ENCODE measurements at places on chromosomes 16 and 17.

DNA sequence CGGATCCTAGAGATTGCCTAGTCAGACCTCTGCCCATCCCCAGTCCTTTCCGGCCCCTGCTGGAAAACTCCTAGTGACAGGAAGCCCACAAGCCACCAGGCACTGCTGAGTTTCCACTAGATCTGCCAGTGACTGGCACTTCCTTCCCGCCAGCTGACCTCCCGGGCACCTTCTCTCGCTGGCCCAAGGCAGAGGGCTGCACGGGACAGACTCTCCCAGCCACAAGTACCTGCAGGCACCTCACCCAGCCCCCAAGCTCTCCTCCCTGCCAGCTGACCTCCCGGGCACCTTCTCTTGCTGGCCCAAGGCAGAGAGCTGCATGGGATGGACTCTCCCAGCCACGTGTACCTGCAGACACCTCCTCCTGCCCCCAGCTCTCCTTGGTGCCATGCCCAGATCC, 66.3 kb upstream of the DOC2B start:
- no peak for DNase-seq

GRCh38 chr16:27515874-27516353, 33.8 kb downstream of the GTF3C1 start:
- DNase-seq, result peak; percentile 11

- no peak for DNase-seq
These were observed 39.9 kb downstream of the CENPV start for GRCh38 chr17:16313139-16314090.

- DNase-seq, result no peak
These were observed 21.6 kb upstream of the RHOT1 start for GRCh38 chr17:32120716-32121115.

DNA sequence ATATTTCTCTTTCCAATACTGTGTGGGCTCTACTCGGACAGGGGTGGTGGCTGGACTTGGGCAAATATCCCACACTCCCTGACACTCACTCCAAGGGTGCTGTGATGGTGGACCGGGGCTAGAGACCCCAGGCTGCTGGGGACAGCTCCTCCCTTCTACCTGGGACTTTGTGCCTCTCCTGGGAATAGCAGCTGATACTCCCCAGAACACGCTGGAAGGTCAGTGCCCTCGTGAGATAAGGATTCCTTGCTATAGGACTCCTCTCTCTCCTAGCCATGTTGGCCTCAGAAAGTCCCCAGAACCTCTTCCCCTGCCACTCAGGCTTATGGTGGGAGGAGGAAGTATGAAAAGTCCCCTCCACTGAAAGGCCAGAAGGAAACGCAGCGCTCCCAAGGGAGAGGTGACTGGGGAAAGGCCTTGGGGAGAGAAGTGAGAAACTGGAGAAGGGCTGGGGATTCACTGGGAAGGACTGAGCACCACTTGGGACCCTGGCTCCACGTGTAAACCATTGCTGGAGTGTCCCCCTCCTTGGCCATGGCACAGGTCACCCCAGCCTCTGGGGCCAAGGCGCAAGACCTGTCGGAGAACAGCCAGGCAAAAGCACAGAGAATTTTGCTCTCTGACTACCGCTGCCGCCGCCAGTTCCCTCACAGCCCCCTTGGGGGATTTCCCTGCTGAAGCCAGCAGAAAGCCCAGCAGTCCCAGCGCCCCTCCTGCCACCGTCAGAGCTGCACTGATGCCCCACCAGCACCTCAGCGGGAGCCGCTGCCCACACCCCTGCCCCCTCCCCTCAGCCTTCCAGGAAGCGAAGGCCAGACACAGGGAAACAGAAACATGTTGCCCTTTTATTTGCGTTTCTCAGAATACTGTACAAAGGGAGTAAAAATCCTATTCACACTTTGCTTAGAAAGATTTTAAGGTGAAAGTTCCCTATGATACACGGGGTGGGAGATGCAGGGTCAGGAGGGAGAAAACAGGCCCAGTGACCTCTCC, 2.1 kb upstream of the GSDMB start:
- no peak for DNase-seq

GRCh38 chr17:15122857-15123256, 142.3 kb downstream of the PMP22 start:
- no peak for DNase-seq

DNA sequence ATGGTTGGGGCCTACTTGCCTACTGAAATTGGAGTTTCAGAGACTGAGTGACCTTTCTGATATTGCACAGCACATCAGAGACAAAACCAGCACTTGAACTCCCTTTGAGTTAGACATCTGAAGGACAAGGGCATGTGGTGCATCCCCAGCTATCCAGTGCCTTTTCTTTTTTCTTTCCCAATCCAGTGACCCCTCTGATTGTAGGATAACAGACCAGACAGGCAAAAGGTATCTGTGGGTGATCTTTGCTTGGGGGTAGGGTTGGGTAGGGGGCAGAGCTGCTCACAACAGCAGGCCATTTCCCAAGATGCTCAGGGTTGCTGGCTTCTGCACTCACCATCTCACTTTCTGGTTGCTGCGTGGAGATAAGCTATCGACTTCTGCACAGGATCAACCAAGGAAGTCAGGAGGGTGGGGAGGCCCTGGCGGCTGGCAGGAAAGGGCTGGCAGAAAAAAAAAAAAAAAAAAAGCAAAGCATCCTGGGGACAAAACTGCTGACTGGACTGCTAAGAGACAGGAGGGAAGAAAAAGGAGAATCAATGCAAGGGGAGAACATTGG, 42.2 kb downstream of the HOXB1 start:
- no peak for DNase-seq

DNA sequence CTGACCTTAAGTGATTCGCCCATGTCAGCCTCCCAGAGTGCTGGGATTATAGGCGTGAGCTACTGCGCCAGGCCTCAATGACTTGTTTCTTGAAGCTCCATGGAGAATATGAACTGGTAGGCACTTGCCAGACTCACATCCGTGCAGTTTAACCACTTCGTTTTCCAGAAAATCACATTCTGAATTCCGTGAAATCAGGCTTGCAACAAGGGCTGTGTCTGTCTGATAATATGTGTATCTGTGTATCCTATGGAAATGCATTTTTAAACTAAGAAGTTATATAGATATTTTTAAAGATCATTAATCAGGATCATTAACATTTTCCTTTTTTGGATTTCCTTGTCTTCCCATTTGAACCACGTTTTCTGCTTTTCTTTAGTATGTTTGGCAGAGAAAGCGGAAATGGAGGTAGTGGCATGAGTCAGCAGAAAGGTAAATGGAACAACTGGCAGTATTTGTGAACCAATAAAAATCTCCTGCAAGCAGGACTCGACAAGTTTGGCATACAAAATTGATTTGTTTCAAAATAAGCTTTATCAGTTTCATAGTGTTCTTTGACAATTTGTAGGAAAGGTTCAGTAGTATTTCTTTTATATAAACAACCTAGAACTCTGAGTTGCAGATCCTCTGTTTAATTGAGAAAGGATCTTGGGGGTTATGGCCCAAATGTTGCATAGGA, 33.0 kb downstream of the USP10 start:
- peak; percentile 32 for DNase-seq

- DNase-seq, result no peak
These were observed 14.7 kb upstream of the PLLP start for GRCh38 chr16:57299009-57299718.

- no peak for DNase-seq
These were observed 57.9 kb downstream of the ARSG start for GRCh38 chr17:68349157-68349556.

DNA sequence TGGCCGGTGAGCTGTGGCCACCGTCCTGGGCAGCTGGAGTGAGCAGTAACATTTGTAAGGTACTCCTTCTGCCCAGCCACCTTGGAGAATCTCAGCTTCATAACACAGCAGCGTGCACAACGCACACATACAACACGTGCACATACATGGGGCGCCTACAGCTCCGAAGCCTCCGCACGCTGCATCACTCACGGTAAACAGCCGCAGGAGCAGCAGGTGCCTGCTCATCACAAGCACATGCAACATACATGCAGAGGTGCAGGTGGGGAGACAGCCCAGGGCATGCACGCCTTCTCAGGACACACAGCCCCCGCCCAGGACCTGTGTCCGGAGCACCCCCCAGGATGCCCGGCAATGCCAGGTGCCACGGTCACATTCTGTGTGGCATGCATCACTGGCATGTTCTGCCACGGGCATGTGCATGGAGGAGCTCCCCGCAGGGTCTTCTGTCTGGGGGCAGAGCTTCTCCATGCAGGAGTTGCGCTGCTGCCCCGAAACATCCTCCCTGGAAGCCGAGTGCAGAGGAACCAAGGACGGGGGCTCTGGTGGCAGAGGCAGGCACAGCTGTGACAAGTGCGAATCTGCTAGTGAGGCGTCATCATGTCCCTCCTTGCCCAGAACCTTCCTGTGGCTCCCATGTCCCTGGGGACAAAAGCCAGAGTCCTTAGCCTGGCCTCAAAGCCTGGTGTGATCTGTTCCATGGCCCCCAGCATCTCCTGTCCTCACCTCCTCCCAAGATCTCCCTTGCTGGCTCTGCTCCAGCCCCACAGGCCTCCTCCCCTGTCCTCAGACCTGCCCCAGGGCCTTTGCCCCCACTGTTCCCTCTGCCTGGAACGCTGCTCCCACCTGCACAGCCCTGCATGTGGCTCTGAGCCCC, 184.0 kb upstream of the GSE1 start:
- no peak for DNase-seq

DNA sequence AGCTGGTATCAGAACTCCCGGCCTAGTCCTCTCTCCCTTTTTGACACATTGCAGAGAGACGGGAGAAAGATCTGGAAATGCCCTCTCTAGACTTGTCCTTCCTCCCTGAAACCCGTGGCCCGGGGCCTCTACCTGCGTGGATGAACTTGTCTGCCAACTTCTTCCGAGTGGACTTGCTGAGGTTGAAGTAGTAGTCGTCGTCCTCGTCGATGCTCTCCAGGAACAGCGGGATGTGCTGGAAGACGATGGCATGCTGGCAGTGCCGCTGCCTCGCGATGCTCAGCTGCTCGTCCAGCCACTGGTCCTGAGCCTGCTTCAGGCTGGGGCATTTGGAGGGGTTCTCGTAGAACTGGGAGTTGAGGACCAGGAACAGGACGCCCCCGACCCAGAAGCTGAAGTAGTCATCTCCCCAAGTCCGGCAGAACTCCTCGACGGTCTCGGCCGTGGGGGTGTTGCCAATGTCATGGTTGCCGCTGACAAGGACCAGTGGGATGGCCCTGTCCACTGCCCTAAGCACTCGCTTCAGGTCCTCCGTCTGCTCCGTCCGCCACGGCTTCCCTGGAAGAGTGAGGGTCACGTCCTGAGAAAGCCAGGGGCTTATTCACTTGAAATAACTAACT, 99.1 kb downstream of the CPPED1 start:
- DNase-seq, result no peak

DNA sequence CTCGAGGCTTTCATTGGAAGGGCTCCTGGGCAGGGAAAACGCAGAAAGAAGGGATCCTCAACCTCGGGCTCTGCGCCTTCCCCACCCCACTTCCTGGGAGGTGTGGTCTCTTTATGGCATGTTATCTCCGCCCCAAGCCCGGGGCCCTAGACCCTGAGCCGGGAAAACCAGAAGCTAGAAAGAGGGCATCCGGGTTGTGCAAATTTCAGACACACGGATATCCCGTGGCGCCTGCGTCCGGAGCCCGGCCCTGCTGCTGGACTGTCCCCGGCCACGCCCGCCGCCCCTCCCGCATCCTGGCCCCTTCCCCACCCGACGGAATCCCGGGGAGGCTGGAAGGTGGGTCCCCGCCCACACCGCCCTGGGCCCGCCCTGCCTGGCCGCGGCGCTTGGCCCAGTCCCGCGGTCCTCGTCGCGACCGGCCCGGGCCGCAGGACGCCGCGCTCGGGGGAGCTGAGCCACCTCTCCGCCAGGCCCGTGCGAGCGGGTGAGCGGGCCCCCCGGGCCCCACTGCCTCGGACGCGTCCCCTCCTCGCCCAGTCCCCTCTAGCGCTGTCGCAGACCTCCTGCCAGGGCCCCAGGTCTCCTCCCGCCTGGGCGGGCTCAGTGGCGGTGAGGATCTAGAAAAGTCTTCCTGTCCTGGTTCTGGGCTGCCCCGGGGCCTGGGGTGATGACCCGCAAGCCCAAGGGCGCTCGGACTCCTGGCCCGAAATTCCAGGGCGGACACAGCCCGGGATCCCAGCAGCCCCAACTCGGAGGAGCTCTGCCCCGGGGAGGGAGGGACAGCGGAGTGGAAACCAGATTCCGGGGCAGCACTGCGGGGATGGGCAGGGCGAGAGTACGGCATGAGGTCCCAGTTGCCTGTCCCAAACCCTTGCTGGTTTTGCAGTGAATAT, at the start of gene SLC16A5:
Gene SLC16A5 (plus strand): TSS at position 397 of the 896 bp plus-strand sequence. CDS start 5,683 bp downstream, outside the sequence.
- peak; percentile 50 for DNase-seq

DNA sequence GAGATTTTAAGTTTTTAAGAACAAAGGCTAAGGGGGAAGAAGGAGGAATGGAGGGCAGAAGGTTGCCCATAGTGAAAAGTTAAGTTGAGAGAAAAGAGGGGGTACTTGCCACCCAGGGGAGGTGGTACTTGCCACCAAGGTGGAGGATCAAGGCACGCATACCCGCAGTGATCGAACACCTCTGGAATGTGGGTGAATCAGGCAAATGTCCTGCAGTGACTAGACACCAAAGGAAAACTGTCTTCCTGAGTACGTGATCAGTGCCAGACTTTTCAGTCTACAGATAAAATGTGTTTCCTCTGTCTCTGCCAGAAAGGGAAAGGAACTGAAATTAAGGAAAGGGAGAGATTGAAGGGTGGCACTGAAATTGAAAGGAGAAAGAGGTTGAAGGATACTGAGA, 2285.3 kb downstream of the TP53TG3F start:
- DNase-seq, result no peak
